GM23338 (cell line): ENCODE measurements at places on chromosomes 13 and 19. TPM values are rescaled to one million over a fixed set of nuclear protein-coding genes. Genes with fewer than 3 reads are reported as not detected.

Gene TINCR
- total RNA-seq, result 0.97 and 3.9 TPM in 2 replicates

Gene KANK3
- 8.7 and 9.3 TPM in 2 replicates for total RNA-seq

Gene PRR19
- total RNA-seq, result 3.6 and 8.1 TPM in 2 replicates

Gene LYL1
- 0.47 and 2.2 TPM in 2 replicates for total RNA-seq

Gene ZNF846
- 4.2 and 14.8 TPM in 2 replicates for total RNA-seq

Gene TMEM272
- total RNA-seq, result 0.35 and 0.76 TPM in 2 replicates

Gene KIR3DL2
- not detected in 2 replicates for total RNA-seq

Gene RUBCNL
- total RNA-seq, result 4.2 and 5.9 TPM in 2 replicates

Gene LHB
- total RNA-seq, result 1.9 TPM in 1 of 2 replicates, not detected in the other
